Mammary epithelial cell (primary cell): ENCODE measurements at places on chromosomes 13 and 19.

- DNase-seq: no peak
These were observed 910 bp downstream of the PDE4C start for GRCh38 chr19:18225355-18225701.

- DNase-seq: no peak
These were observed 9.2 kb upstream of the ATP12A start for GRCh38 chr13:24670961-24671381.

DNA sequence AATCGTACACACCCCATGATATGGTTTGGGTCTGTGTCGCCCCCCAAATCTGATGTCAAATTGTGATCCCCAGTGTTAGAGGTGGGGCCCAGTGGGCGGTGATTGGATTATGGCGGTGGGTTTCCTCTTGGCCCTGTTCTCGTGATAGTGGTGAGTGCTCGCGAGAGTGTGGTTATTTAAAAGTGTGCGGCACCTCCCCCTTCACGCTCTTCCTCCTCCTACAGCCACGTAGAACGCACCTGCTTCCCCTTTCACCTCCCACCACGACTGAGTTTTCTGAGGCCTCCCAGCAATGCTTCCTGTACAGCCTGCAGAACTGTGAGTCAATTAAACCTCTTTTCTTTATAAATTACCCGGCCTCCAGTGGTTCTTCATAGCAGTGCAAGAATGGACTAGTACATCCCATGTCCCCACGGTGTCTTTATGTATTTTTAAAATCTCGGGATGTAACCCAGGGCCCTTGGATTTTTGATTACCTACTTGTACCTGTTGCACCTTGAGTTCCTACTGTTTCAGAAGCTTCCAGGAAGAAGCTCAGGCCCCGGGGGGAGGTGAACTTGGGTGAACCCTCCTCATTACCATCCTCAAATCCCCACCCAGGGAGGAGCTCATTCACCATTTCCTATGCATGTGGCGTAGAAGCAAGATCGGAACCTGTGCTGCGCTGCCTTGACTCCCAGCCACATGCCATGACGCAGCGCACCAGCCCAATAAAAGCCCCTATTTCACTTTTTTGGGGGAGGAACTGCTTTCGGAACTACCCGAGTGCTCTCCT lies 52.4 kb downstream of the TEX29 start:
- DNase-seq: no peak

GRCh38 chr13:22561581-22561980 lies 619.2 kb upstream of the SGCG start:
- DNase-seq: no peak

DNA sequence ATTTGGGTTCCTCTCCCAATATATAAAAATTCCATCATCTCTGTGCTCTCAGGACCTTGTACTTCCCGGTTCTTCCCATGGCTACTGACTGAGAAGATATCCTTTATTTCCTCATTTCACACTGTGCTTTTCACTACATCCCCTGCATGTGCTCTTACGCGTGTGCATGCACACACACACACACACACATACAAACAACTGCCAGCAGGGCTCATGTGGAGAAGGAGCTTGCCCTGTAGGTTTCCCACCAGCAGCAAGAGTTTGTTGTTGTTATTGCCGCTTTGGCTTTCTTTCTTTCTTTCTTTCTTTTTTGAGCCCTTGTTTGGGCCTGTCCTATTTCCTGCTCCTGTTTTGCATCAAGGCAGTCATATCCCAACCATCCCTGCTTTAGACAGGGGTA lies 43.6 kb downstream of the TEX26 start:
- DNase-seq: no peak

- DNase-seq: no peak
These were observed 18.3 kb upstream of the HNRNPUL1 start for GRCh38 chr19:41245843-41246242.

GRCh38 chr19:21585281-21585890 lies 80.0 kb downstream of the ZNF429 start:
- DNase-seq: no peak

- no peak for DNase-seq
These were observed 704.4 kb upstream of the PCDH20 start for GRCh38 chr13:62119739-62120700.

GRCh38 chr13:26420282-26420960 lies 137.1 kb upstream of the WASF3 start:
- DNase-seq: no peak

- no peak for DNase-seq
These were observed 279.7 kb downstream of the FGF14 start for GRCh38 chr13:102122147-102122546.

- no peak for DNase-seq
These were observed 9.4 kb upstream of the SLC7A9 start for GRCh38 chr19:32878988-32879387.

DNA sequence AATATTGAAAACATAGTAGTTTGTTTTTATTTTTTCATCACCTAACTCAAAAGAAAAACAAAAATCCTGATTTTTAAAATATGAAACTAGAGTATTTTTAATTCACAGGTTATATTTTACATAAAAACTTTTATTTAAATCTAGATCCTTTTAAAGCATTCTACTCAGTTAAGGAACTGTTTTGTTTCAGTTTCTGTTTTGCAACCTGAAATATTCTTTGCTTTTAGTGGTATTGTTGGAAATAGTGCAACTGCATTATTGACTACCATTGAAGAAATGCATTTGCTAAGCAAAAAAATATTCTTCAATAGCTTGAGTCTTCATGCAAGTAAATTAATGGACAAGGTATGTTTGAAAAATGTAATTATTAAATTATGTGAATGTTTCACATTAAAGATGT lies 43.8 kb downstream of the COG6 start:
- no peak for DNase-seq

GRCh38 chr19:19032420-19033175 lies 719 bp downstream of the SUGP2 start:
- peak; percentile 75 for DNase-seq

GRCh38 chr19:43807651-43808050 lies 5.4 kb upstream of the LYPD5 start:
- no peak for DNase-seq

- no peak for DNase-seq
These were observed 5.9 kb upstream of the ZNF626 start for GRCh38 chr19:20667281-20667680.

- peak; percentile 81 for DNase-seq
These were observed 258.5 kb downstream of the COG6 start for GRCh38 chr13:39913928-39914327.

GRCh38 chr13:58080806-58081205 lies 449.3 kb downstream of the PCDH17 start:
- no peak for DNase-seq

DNA sequence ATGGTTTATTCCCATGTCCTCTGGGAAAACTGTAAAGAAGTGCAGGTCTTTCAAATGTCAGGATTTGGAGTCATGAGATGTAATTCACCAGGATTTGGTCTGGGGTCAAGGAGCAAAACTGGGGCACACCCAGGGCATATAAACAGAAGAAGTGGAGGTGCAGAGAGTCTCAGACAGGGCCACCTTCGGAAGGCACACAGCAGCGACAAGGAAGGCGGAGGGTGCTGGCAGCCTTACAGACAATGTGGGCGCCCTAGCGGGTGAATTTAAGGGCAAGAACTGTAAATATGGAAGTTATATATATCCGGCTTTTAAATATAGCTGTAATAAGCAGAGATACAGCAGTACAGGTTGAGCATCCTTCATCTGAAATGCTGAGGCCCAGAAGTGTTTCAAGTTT lies 31.2 kb downstream of the DHRS12 start:
- DNase-seq: no peak

- DNase-seq: no peak
These were observed 70.5 kb upstream of the SPATA13 start for GRCh38 chr13:24090049-24090448.

GRCh38 chr19:33133438-33134031 lies 1.6 kb downstream of the WDR88 start:
- DNase-seq: no peak

- peak; percentile 95 for DNase-seq
These were observed at the start of gene ZNF285 for GRCh38 chr19:44401139-44402115. TSS of gene ZNF285 (minus strand) at chr19:44401608. CDS start at chr19:44397213, 4,395 bp downstream.

DNA sequence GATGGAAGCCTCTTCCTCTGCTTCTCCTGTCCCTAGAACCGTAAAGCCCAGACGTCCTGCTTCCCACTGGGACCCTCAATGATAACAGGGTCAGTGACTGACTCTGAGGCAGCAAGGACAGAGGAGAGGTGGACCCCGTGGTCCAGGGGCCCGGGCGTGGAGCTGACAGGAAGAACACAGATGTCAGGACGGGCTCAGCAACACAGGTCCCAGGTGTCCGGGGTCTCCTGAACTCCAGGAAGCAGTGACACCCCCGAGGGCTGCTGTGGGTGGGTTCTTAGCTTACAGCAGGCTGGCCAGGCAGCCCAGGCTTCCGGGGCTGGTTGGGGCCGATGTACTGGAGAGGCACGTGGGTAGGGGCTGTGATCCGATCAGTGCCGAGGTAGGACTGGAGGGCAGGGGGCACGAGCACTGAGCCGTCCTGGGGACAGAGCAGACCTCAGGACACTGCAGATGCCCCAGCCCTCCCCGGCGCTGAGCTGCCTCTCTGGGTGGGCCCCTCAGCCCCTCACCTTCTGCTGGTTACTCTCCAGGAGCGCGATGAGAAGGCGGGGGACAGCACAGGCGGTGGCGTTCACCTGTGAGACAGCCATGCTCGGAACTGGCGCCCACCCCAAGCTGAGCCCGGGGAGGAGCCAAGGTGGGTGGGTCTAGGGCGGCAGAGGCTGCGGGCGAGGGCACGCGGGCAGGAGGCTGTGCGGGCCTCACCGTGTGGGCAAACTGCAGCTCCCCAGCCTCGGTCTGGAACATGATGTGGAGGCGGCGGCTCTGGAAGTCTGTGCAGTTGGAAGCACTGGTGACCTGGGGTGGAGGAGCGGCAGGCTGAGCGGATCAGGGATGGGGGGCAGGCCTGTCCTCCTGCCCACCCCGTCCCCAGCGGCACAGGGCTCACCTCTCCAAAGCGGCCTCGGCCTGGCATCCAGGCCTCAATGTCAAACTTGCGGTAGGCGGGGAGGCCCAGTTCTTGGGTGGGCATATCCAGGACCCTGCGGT lies 3.6 kb upstream of the CCER2 start:
- DNase-seq: no peak

DNA sequence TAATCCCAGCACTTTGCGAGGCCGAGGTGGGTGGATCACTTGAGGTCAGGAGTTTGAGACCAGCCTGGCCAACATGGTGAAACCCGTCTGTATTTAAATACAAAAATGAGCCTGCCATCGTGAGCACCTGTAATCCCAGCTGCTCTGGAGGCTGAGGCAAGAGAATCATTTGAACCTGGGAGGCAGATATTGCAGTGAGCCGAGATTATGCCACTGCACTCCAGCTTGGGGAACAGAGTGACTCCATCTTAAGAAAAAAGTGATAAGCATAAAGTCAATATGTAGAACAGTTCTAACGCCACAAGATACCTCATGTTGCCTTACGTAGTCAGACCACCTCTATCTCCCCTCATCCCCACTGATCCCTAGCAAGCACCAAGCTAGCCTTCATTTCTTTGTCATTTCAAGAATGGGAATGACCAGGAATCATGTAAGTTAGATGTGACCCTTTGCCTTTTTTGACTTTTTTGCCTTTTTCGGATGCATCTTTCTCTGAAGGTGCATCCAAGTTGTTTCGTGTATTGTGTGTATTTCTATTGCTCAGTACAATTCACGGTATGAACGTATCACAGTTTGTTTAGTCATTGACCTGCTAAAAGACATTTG lies 6.4 kb downstream of the RPL21 start:
- DNase-seq: no peak

GRCh38 chr13:29710511-29710910 lies 115.0 kb upstream of the SLC7A1 start:
- no peak for DNase-seq

GRCh38 chr19:45439569-45440258 lies 16.0 kb upstream of the ERCC1 start:
- DNase-seq: peak; percentile 63

GRCh38 chr13:24141333-24141910 lies 19.1 kb upstream of the SPATA13 start:
- no peak for DNase-seq

- DNase-seq: peak; percentile 87
These were observed 2.5 kb downstream of the KLK10 start for GRCh38 chr19:51016798-51017683.

GRCh38 chr13:46797501-46798237 lies 708 bp upstream of the ESD start:
- no peak for DNase-seq

DNA sequence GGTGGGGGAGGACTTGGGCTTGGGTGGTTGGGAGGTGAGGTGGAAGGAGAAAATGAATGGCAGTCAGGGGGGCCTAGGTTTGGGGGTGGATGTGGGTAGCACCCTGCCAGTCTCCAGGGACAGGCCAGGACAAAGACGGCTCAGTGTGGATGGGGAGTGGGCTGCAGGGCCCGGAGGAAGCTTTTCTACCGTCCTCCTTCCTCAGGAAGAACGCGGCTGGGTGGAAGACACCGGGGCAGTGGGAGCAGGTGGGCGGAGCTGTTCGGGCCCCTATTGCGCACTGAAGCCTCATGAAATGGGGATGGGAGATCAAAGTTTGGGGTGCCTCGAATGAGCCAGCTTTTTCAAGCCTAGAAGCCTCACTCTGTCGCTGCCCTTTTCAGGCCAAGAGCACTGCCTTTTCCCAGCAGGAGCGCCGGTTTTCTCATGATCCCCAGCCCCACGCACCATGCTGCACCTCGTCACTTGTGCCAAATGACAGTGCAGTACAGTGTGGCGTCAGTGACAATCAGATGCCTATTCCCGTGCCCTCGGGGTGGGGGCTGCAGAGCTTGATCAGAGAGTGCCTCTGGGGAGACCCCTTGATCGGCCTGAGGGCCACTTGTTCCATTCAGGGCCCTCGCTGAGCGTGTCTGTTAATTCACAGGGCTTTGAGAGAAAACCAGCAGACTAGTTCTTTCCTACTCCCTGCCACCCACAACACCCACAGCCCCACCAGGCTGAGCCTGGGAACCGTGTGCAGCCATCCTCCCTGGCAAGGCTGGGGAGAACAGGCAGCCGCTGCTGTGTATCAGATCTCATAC lies 1.5 kb downstream of the CALM3 start:
- DNase-seq: no peak

- DNase-seq: peak; percentile 50
These were observed 166.9 kb downstream of the DLEU7 start for GRCh38 chr13:50676602-50677001.

DNA sequence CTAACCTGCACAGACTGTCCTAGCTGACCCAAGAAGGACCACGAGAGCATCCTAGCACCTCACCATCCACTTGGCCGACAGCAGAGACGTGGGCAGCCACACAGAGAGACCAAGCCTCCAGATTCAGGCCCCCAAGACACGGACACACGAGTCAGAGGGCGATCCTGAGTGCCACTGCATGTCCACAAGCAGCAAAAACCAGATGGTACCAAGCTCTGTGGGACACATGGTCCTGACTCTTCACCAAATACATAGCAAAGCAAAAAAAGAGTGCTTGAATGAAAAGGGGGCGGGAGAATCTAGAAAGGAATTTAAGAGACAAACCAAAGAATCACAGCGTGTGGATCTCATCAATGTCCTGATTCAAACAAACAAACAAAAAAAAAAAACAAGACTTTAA lies 45.2 kb downstream of the MLLT1 start:
- DNase-seq: no peak

- DNase-seq: no peak
These were observed 29.3 kb downstream of the CCL25 start for GRCh38 chr19:8081569-8082550.

- no peak for DNase-seq
These were observed 231.7 kb downstream of the GGACT start for GRCh38 chr13:100356889-100357288.
